ENCODE measurements at places on chromosomes 11 and 22. TPM values are rescaled to one million over a fixed set of nuclear protein-coding genes. Genes with fewer than 3 reads are reported as not detected.

The SCT gene
- not detected for total RNA-seq

DNA sequence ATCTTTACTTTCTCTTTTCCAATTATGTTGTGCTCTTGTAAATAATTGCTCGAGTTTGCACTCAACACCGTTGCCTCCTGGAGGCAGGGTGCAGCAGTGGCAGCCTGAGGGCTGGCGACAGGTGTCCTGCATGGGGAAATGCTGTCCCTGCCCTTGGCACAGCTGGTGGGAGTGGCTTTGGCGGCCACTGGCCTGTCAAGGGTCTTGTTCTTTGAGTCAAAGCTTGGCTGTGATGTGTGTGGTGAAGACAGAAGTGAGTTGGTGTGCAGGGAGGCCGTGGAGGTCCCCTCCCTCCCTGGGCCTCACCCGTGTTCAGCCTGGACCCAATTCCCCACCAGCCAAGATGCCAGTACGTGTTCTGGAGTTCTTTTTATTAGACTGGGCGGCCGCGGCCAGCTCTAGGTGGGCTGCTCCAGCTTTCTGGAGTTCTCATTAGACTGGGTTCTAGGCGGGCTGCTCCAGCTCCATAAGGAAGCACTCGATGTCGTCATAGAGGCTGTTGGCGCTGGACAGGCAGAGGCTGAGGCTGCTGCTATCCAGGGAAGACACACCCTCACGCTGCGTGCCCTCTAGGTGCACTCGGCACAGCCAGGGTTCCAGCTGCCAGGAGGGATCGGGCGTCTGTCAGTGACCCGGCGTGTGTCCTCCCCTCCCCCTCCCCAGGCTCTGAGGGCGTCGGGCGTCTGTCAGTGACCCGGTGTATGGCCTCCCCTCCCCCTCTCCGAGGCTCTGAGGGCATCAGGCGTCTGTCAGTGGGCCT is 3.4 kb downstream of the IRF7 start:
- DNase-seq: no peak

- DNase-seq: no peak
Observed at GRCh38 chr11:112670806-112671570, 290.2 kb upstream of the NCAM1 start.

GRCh38 chr22:40240160-40240559 is 62.4 kb downstream of the TNRC6B start:
- DNase-seq: no peak

DNA sequence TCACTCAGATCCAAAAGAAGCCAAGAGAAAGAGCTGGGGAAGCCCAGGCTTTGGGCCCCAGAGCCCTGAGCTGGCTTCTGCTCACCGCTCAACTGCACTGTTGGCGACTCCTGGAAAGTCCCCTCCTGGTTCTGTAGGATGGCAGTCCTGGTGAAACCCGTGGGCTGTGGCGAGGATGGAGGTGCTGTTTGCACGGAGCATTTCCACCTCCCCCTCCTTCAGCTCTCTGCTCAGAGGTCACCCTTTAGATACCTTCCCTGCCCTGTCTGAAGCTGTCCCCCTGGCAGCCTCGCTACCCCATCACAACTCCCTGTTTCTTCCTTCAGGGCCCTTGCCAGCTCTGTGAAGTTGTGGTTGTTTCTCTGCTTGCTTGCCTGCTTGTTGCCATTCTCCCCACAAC is 97.8 kb downstream of the MYO18B start:
- DNase-seq: no peak

DNA sequence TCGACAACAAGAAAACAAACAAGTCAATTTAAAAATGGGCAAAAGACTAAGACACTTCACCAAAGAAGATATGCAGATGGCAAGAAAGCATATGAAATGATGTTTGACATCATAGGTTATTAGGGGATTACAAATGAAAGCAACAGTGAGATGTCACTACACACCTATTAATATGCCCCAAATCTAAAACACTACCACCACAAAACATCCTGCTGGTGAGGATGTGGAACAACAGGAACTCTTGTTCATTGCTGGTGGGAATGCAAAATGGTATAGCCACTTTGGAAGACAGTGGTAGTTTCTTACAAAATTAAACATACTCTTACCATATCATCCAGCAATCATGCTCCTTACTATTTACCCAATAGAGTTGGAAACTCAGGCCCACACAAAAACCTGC is 29.0 kb downstream of the PRRG4 start:
- DNase-seq: no peak
